ENCODE measurements at places on chromosomes 5 and 9. TPM values are rescaled to one million over a fixed set of nuclear protein-coding genes. Genes with fewer than 3 reads are reported as not detected.

GRM6 gene
- not detected for polyA plus RNA-seq

OLFM1 gene
- polyA plus RNA-seq: not detected

DNA sequence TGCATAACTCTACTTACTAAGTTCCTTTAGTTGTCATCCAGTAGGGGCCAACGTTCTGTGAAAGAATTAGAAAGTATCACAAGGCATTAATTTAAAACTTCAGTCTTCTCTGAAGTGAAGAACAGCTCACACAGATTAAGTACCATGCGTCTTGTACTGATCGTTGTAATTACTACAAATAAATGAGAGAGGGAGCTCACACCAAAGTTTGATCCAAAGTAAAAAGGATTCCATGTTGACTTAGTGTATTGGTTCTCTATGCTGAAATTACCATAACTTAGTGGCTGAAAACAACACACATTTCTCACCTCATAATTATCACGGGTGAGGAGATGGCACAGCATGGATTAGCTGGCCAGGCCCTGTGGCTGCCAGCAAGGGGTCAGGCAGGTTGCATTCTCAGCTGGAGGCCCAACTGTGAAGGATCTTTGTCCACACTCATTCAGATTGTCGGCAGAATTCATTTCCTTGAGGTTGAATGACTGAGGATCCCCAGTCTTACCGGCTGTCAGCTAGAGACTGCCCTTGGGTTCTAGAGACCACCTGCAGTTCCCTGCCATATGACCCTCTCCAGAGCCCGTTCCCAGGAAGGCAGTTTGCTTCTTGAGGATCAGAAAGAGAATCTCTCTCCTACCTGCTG lies 169.1 kb downstream of the YTHDC2 start:
- DNase-seq: no peak

- no peak for DNase-seq
Observed at GRCh38 chr5:172868924-172869591, 35.0 kb downstream of the ERGIC1 start.

- no peak for DNase-seq
Observed at GRCh38 chr5:163596608-163597315, 91.3 kb downstream of the MAT2B start.

GRCh38 chr5:140259500-140259899 lies 43.4 kb downstream of the PFDN1 start:
- DNase-seq: peak; percentile 74

- no peak for DNase-seq
Observed at GRCh38 chr9:137809040-137809576, 68.5 kb upstream of the CACNA1B start.

- no peak for DNase-seq
Observed at GRCh38 chr5:40911266-40911665, 2.0 kb downstream of the C7 start.

GRCh38 chr5:89351222-89351621 lies 468.2 kb upstream of the MEF2C start:
- no peak for DNase-seq

DNA sequence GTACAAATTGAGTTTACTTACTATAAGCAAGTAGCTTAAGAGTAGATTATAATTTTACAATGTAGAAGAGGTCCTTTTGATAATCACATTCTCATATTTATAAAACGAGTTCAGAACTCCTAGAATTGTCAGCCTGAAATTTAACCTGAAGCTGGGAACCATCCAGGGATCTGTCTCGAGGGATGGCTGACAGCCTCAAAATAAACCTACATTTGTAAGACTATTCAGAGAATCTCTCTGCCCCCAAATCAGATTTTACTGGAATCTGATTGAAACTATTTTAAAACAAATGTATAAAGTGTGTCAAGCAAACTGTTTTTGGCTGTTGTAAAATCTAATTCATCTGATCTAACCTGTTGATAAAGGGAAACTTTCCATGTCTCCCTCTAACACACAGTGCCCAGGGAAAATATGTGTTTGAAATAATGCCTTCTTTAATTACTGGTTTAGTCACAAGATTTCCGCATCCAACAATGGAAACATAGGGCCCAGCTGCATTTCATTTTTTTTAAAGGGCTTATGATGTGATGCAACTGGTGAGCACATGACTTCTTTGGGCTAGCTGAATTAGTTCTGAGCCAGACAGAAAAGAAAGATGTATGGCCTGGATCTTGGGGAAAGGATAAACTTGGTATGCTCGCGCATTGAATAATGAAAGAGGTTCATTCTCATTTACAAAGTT lies 30.3 kb downstream of the SLC25A46 start:
- DNase-seq: no peak

- no peak for DNase-seq
Observed at GRCh38 chr5:170633235-170634081, 129.6 kb downstream of the KCNIP1 start.

DNA sequence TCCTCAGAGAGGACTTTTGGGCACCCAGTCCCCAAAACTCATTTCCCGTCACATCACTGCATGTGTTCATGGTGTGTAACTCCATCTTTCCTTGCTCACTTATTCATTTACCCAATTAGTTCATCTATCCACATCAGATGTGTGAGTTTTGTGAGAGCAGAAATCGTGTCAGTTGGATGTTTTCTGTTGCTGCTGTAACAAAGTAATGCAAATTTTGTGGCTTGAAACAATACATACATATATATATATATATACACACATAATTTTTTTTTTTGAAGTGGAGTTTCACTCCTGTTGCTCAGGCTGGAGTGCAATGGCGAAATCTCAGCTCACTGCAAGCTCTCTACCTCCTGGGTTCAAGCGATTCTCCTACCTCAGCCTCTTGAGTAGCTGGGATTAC lies 70.5 kb upstream of the BOD1 start:
- no peak for DNase-seq
